ENCODE measurements at places on chromosomes 3 and 15.

- no peak for DNase-seq
Measured at GRCh38 chr3:180018543-180018942, 18.2 kb downstream of the PEX5L start.

GRCh38 chr3:111610189-111610588 is 15.0 kb upstream of the ZBED2 start:
- no peak for DNase-seq

DNA sequence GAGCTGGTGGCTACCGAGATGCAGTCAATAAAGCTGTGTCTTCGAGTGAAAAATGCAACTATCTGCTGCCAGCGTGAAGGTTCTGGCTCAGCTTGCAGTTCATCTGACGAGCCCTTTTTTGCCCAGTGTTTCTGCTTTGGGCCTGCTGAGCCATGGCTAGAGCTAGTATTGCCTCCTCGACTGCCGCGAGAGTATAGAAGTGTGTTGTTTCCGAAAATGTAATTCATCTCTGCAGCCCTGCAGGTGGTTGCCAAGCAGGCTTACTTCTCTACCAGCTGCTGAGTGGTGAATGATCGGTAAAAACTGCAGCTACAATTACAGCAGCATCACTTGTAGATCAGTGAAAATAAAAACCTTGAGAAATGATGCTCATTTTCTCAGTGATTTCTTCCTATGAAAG is 114.8 kb downstream of the DLG1 start:
- no peak for DNase-seq

GRCh38 chr3:122964811-122965210 is 62.8 kb downstream of the SEMA5B start:
- no peak for DNase-seq

DNA sequence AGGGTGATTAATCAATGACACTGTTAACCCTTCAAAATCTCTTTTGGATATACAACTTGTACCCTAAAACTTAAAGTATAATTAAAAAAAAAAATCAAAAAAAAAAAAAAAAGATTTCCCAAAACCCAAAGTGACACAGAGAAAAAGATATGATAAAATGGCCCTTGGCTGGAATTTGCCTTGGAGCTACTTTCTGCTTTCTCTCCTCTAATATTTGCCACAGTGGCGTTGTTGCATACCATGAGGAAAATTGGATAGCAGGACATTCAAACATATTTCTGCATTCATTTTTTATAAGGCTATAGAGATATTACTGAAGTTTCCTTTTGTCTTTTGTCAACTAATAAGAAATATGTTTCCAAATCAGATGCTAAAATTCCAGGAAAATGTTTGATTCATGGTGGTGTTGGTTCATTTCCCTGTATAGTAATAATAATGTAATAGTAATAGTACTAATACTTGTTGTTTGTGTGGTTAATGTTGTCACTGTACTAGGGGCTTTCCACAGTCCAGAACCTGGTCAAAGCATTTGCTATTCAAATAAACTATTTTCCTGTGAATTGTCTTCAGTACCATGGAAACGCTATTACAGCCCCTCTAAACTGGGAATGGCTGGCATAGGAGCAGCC is 441.3 kb upstream of the THBS1 start:
- DNase-seq: no peak

DNA sequence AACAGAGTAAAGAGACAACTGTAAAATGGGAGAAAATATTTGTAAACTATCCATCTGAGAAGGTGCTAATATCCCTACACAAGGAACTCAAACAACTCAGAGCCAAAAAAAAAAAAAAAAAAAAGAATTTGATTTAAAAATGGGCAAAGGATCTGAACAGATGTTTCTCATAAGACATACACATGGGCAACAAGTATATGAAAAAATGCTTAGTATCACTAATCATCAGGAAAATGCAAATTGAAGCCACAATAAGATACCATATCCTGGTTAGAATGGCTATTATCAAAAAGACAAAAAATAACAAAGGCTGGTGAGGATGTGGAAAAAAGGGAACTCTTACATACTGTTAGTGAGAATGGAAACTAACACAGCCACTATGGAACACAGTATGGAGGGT is 36.2 kb downstream of the TXNRD3 start:
- DNase-seq: no peak

DNA sequence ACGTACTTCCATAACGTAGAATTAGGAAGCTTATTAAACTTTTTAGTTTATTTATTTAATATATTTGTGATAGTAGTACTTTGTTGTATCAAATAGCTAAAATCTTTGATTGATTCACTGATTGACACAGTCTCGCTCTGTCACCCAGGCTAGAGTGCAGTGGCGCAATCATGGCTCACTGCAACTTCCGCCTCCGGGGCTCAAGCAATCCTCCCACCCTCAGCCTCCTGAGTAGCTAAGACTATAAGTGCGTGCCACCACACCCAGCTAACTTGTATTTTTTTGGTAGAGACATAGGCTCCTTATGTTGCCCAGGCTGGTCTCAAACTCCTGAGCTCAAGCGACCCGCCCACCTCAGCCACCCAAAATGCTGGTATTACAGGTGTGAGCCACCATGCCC is 5.7 kb downstream of the APH1B start:
- no peak for DNase-seq

- DNase-seq: no peak
Measured at GRCh38 chr3:144663456-144664436, 692.1 kb downstream of the DIPK2A start.

Measured in activated T-cell treated with anti-CD3 and anti-CD28 coated beads for 48 hours (primary cell).